ENCODE measurements at places on chromosomes 12 and 14. TPM values are rescaled to one million over a fixed set of nuclear protein-coding genes. Genes with fewer than 3 reads are reported as not detected.
A peak's percentile ranks its signal among the peaks of the same experiment; 100 is the strongest.

Gene LRP1-AS
- not detected for total RNA-seq

- no peak overlapping the region for H3K4me3 ChIP-seq
- peak; percentile 58 for DNase-seq
- H3K36me3 ChIP-seq = no peaks in the 10 kb centered on the region
- H3K4me1 ChIP-seq = peaks cover 56% of the 10 kb centered on the region
- peaks cover 1% of the 10 kb centered on the region for H3K27me3 ChIP-seq
- no peak overlapping the region for H3K27ac ChIP-seq
Observed at GRCh38 chr12:49974231-49974675, 1.5 kb downstream of the AQP6 start.

DNA sequence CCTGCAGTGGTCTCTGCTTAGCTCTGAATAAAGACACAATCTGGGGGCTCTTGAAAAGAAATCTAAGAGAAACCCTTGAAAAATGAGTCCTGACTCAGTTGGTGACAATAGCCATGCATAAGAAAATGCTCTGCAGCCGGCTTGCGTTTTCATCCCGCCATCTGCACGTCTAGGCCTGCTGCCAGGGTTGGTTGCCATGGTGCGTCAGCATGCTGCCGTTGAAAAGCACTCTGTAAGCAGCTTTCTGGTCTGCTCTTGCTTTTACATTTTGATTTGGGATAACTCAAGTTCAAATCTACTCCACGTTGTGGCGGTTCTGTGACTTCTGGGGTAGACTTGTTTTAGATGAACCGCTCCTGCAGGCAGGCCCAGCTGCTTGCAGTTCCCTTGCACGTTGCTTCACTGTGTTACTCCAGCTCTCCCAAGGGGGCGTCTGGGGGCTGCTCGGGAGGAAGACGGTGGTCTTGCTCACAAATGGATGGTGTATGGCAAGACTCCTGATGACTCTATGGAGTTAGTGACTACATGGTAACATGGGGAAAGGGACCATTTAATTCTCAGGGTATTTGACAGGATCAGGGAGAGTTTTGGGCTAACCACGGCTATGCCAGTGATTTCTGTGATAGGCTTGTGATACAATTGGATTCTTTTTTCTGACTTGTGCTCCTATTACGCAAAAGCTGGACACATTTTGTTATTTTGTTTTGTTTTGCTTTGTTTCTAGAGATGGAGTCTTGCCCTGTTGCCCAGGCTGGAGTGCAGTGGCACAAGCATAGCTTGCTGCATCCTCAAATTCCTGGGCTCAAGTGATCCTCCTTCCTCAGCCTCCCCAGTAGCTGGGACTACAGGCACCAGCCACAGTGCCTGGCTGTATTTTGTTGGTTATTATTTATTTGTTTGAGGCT is 15.8 kb downstream of the WNT5B start:
- H3K36me3 ChIP-seq = no peaks in the 10 kb centered on the region
- no peak overlapping the region for H3K4me3 ChIP-seq
- H3K27ac ChIP-seq = no peak overlapping the region
- DNase-seq = no peak

- peak overlapping the region; percentile 88 for H3K27ac ChIP-seq
- peaks cover 31% of the 10 kb centered on the region for H3K4me1 ChIP-seq
- H3K36me3 ChIP-seq = no peaks in the 10 kb centered on the region
- H3K4me3 ChIP-seq = peak overlapping the region; percentile 92
- no peaks in the 10 kb centered on the region for H3K27me3 ChIP-seq
Observed at GRCh38 chr12:11648514-11649412, 711 bp upstream of the ETV6 start.

DNA sequence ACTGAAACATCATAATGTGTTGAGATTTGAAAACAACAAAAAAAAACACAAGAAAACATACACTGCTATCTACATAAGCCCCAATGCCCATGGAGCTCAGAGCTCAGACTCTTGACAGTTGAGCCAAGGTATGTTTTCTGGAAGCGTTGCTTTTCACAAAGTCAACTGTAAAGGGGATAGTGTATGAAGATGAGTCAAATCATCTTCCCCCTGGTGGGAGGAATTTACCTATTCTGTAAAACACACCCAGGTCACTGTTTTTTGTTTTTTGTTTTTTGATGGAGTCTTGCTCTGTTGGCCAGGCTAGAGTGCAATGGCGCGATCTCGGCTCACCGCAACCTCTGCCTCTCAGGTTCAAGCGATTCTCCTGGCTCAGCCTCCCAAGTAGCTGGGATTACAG is 361.4 kb upstream of the DIO2 start:
- no peak overlapping the region for H3K27ac ChIP-seq
- no peaks in the 10 kb centered on the region for H3K27me3 ChIP-seq
- H3K36me3 ChIP-seq = no peaks in the 10 kb centered on the region
- H3K4me3 ChIP-seq = no peak overlapping the region
- peaks cover 15% of the 10 kb centered on the region for H3K4me1 ChIP-seq

GRCh38 chr12:6201213-6201608 is 1.0 kb downstream of the CD9 start:
- no peak for DNase-seq
- H3K4me1 ChIP-seq = peaks cover 62% of the 10 kb centered on the region
- peaks cover 9% of the 10 kb centered on the region for H3K27me3 ChIP-seq
- H3K27ac ChIP-seq = no peak overlapping the region
- peak overlapping the region; percentile 71 for H3K4me3 ChIP-seq
- H3K36me3 ChIP-seq = no peaks in the 10 kb centered on the region

Gene KLRF2
- total RNA-seq = not detected

Gene LAG3
- total RNA-seq = 0.11 TPM

DNA sequence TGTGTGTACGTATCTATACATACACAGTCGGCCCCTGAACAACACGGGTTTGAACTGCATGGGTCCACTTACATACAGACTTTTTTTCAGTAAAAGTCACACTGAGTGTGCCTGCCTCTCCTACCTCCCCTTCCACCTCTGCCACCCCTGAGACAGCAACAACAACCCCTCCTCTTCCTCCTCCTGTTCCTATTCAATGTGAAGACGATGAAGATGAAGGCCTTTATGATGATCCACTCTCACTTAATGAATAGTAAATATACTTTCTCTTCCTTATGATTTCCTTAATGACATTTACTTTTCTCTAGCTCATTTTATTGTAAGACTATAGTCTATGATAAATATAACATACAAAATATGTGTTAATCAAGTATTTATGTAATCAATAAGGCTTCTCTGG is 25.5 kb downstream of the TM7SF3 start:
- no peaks in the 10 kb centered on the region for H3K27me3 ChIP-seq
- H3K36me3 ChIP-seq = peaks cover 42% of the 10 kb centered on the region
- no peak overlapping the region for H3K27ac ChIP-seq
- no peak for DNase-seq
- H3K4me1 ChIP-seq = peaks cover 23% of the 10 kb centered on the region
- H3K4me3 ChIP-seq = no peak overlapping the region

- H3K27ac ChIP-seq = no peak overlapping the region
- no peaks in the 10 kb centered on the region for H3K36me3 ChIP-seq
- DNase-seq = no peak
- H3K27me3 ChIP-seq = no peaks in the 10 kb centered on the region
Observed at GRCh38 chr12:103830025-103830725, 10.9 kb downstream of the NT5DC3 start.

Gene FAM161B
- total RNA-seq = 2.0 TPM

Gene SRRM4
- total RNA-seq = not detected

Gene KRT77
- total RNA-seq = not detected

DNA sequence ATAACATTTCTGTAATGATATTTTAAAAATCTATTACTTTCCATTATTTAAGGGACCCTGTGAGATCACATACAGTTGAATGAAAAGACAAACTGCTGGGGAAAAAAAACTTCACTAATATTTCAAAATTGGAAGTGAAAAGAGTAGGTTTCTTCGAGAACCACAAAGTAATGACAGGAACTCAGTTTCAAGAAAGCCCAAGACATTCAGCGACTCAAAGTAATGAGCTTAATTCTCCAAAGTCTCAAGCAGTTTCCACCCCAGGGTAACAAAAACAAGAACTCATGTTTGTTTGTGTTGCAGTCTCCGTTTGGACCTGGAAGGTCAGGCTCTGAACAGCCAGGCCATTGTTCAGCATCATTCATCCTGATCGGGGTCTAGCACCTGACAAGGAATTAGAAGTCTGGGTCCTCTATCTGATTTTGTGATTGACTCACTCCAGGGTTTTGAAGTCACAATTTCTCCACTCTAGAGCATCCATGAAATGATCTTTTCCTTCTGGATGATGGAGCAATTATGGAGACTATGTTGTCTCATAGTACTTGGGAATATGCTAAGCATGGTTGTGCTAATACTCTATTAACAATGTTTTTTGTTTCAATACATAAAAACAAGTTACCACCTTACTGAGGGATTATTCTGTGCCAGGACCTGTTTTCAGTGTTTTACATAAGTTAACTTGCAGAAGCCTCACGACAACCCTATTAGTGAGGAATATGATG is 126.9 kb downstream of the SLC25A21 start:
- H3K4me1 ChIP-seq = peaks cover 6% of the 10 kb centered on the region
- H3K27me3 ChIP-seq = no peaks in the 10 kb centered on the region
- no peak for DNase-seq
- no peaks in the 10 kb centered on the region for H3K36me3 ChIP-seq
- no peak overlapping the region for H3K27ac ChIP-seq
- no peak overlapping the region for H3K4me3 ChIP-seq

DNA sequence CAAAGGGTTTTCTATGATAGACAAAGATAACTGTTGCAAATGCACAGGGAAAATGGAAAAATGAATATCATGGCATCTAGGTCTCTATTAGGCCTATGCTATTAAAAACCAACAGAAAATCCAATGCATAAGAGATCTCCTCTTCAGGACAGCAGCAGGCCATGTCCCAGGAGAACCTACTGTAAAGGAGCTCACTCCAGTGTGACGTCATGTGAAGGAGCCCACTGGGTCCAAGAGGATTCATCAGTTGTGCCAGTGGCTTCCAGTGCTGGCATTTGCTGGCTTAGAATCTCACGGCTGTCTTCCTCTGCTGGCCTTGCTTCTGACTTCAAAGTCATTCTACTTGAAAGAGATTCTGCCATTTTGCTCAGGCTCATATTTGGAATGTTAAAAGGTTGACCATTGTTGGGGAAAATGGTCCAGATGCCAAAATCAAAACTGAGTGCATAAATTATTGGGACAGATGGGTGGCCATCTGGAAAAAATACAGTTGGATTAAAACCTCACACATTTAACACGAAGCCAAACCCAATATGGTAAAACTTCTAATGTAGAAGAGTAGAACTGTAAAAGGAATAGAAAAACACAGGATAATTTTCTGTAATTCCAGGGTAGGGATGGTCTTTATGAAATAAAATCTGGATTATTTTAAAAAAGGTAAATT is 75.4 kb upstream of the ARID2 start:
- H3K27ac ChIP-seq = no peak overlapping the region
- H3K4me1 ChIP-seq = no peaks in the 10 kb centered on the region
- H3K27me3 ChIP-seq = peaks cover 2% of the 10 kb centered on the region
- H3K36me3 ChIP-seq = no peaks in the 10 kb centered on the region
